ENCODE measurements at places on chromosomes 1 and 21.

DNA sequence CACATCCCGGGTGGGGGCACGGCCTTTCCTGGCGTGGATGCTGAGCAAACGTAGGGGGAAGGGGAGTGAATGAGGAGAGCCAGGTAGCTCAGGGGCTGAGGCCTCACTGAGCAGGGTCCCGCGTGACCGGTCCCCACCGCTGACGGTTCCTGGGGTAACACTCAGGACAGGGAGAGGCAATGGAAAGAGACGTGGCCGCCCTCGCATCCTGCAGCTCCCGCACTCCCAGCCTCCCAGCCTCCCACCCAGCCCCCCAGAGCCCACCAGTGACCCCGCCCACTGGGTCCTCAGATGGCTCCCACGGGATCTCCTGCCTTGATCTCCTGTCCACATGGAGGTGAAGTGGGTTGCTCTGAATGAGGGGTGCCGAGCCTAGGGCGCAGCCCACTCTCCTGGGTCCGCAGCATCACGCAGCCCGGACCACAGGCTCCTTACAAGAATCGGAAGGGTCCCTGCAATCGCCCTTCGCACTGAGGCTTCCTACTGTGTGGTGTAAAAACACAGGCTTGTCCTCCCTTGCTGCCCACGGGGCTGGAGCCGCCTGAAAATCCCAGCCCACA lies 2.4 kb downstream of the TSPEAR start:
- DNase-seq: no peak

- no peak for DNase-seq
These were observed 165.0 kb upstream of the IRF2BP2 start for GRCh38 chr1:234774971-234775370.

DNA sequence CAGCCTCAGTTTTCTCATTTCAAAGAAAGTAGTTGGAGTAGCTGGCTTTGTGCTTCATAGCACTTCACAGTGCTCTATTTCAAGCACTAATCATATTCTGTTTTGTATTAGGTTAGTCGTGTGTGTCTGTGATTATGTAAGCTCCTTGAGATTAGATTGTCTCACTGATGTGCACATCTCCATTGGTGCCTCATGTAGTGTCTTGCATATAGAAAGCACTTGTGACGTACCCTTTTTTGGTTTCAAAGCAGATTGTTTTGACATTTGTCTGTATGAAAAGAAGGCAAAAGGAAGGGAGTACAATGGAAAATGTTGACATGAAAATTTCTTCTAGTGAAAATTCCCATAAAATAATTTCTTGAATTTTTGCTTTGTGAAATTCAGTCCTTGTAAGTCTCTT lies 13.9 kb downstream of the BTBD8 start:
- DNase-seq: no peak

- DNase-seq: no peak
These were observed 41.0 kb upstream of the CD5L start for GRCh38 chr1:157882580-157882979.

DNA sequence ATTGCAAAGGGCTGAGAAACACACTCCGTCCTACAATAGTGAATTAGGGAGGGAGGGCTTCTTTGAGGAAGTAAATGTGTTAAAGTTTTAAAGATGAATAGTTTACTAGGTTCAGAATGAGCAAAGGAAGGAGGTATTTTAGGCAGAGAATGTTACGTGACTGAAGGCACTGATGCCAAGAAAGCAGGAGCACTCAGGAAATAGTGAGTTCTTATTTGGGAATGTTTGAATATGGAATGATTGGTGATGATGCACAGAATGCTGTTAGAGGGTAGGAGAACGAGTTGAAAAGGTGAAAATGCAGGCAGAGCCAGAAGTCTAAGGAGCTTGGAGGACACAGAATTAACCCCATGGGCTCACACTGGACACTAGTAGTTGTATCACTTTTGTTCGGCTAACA lies 108.0 kb downstream of the NRIP1 start:
- DNase-seq: peak; percentile 71

All from fibroblast of skin of left biceps (primary cell).